ENCODE measurements at places on chromosomes 16 and 17.

DNA sequence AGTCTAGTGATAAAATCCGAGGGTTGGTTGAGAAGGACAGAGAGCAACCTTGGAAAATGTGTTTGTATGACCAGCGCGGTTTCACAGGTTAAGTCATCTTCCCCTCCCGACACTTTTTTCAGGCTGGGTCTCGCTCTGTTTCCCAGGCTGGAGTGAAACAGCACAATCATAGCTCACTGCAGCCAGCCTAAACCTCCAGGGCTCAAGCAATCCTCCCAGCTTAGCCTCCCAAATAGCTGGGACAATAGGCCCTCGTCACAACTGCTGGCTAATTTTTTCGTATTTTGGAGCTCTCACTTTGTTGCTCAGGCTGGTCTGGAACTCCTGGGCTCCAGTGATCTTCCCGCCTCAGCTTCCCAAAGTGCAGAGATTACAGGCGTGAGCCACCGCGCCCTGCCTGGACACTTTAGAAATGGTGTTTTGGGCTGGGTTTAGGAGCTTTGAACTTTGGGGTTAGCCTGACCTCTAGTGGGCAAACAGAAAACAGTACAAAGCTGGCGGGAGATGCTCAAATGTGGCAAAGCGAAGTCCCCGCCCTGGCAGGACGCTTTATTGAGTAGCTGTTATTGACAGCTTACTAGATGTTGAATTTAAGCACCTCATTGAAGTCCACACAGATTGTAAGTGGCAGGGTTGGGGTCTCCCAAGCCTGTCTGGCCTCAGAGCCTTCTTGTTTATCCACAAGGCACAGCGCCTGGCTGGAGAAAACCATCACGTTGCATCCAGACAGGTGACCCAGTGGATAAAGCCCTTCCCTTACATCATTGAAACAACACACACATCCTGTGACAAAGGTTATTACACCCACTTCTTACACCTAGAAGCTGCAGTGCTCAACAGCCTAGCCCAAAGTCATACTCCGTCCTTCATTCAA, 34.7 kb upstream of the RBBP6 start:
- DNase-seq: peak; percentile 67

DNA sequence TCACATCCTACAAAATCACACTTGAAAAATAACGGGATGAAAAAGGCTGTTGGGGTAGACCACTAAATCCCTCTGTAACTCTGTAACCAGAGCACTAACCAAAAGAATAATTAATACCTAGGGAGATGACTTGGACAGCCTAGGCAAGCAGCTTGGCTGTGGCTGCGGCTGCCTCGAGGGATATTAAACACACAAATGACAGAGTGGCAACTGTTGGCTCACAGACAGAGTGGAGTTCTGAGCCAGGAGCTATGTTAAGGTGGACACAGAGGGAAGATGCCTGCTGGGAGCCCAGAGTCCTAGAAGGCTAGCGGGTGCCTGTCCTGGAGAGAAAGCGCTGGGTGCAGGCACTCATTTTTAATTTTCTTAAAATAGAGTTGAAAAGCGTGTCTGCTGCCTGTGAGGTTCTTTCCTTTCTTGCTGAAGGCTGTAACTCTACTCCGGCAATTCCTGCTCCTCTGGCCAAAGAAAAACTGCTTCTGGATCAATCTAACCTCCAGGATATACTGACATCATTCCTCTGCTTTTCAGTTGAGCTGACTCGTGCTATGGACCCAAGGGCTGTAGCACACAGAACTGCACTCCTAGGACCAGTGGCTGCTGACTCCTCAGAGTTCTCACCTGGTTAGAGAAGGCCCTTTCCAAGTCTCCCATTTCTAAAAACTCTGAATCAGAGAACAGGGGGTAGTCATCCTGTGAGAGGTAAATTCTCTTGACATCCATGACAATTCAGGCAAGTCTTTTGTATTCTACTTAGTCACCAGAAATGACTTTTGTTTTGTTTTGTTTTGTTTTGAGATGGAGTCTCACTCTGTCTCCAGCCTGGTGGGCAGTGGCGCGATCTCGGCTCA, 147.9 kb downstream of the STX8 start:
- DNase-seq: no peak

GRCh38 chr17:8151641-8152111, 528 bp downstream of the PER1 start:
- DNase-seq: peak; percentile 54

GRCh38 chr17:82959242-82959930, 119.6 kb upstream of the ZNF750 start:
- DNase-seq: no peak

GRCh38 chr17:78879635-78880186, 23.3 kb downstream of the CEP295NL start:
- peak; percentile 47 for DNase-seq

DNA sequence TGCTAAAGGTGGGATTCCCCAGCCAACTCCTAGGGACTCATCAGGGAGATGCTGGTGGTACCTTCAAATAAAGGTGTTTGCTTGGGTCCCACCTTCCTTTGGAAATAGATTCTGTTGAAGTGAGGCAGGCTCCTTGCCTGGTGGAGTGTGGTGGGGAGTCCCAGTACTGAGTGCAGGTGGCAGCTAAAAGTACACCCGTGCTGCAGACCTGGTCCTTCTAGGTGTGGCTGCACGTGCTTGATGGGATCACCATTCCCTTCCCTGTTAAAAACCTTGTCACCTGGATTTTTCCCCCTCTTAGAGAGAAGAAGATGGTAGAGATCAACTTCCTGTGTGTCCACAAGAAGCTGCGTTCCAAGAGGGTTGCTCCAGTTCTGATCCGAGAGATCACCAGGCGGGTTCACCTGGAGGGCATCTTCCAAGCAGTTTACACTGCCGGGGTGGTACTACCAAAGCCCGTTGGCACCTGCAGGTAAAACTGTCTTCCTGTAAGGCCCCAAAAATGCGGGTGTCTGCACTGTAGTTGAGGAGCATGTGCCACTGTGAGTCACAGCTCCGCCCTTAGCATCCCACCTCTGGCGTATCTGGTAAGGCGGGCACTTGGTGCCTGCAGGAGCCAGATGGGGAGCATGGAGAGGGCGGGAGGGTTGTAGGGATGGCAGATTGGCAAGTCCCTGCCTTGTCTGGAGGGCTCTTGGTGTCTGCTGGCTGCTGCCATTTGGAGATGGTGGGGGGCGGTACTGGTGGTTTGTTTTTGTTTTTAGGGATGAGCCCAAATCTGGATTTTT, 34.0 kb downstream of the PLCD3 start:
- DNase-seq: no peak

- peak; percentile 85 for DNase-seq
These were observed 20.3 kb upstream of the NFATC3 start for GRCh38 chr16:68064791-68065365.

GRCh38 chr17:70787721-70788300, 618.5 kb downstream of the KCNJ2 start:
- DNase-seq: no peak

GRCh38 chr16:54128629-54129234, 157.9 kb downstream of the IRX3 start:
- DNase-seq: no peak

- peak; percentile 40 for DNase-seq
These were observed 685 bp upstream of the PSMD3 start for GRCh38 chr17:39979893-39980350.

DNA sequence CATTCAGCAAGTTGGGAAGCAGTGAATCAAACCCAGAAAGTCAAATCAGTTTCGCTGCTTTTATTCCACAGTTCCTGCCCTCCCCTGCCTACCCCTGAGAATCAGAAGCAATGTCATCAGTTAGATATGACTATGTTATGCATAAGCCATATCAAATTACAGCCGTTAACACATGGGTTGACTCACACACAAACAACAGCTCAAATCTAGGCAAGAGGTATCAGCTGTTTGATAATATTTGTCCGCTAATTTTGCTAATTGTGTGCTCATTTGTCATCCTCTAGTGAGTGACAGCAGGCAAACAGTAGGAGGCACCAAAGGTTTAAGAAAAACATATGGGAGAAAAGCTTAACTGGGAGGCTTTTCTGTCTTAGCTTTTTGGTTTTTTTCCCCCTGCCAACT, 327.4 kb upstream of the CCL2 start:
- no peak for DNase-seq

GRCh38 chr16:5603836-5604235, 506.2 kb upstream of the EEF2KMT start:
- no peak for DNase-seq

DNA sequence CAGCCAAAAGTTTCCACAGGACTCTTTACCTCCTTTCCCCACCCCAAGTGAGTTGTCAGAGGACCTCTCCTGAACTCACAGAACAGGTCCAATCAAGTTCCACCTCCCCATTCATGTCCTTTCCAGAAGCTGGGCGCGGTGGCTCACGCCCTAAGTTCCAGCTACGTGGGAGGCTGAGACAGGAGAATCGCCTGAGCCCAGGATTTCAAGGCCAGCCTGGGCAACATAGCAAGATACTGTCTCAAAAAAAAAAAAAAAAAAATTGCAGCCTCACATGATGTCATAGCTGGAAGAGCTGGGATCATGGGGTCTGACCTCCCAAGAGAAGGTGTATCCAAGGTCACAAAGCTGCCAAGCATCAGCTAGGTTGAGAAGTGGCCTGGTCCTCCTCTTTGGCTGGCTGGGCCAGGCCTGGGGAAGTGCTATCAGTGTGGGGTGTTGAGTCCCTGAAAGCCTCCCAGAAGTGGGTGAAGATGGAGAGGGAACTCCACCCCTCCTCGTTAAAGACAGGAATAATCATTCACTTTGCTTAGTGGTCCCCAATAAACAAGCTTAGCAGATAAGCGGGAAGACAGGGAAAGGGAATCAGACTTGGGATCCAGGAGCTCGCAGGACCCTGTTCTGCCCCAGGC, 5.5 kb upstream of the MNT start:
- no peak for DNase-seq

DNA sequence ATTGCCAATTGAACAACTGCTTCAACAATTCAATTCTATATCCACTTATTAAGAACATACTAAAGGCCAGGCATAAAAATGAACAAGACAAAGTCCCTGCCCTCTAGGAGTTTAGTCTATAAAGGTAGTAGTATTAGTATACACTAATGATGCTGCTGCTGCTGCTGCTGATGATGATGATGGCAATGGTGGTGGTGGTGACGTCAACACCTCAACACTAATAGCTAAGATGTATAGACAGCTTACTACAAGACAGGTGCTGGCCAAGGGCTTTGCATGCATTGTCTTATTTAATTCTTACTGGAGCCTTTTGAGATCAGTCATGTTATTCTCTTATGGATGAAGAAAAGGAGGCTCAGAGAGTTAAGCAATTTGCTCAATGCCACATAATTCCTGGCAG, 164.4 kb upstream of the ASIC2 start:
- DNase-seq: no peak

DNA sequence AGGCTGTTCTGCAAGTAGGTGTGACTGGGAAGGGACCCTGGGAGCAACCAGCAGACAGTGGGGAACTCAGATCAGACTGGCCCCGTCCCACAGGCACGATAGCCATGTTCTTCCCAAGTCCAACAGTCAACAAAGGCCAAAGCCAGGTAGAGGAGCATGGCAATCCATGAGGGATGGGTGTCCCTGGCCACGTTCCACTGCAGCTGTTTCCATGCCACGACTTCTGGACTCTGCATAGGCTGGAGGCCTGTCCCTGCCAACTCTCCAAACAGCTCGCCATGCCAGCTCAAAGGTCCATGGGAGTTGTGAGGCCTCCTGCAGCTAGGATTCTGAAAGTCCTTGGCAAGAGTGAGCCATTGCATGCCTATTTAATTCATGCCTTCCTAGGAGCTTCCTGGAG, 459.8 kb downstream of the CDH8 start:
- no peak for DNase-seq

DNA sequence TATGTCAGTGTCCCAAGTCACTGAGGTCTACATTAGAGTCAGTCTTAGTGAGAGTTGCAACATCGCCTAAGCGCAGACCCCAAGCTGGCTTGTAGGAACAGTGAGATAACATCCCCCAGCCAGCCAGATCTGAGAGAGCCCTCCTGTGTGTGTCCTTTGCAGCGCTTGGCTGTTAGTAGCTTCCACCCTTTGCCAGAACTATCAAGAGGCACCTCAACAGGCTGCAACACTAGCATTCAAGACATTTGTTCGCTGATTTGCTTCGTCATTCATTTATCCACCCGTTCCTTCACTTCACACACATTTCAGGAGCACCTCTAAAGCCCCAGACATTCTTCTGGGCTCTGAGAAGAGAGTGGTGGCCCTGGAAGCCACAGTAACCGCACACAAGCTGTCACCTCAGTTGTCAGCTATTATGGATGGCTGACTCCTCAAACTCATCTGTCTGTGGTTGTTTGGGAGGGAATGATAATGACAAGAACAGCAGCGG, 289.6 kb downstream of the WWOX start:
- DNase-seq: no peak

GRCh38 chr16:49548325-49548970, 174.8 kb downstream of the C16orf78 start:
- DNase-seq: no peak

GRCh38 chr17:81383504-81384421, 11.5 kb upstream of the BAHCC1 start:
- no peak for DNase-seq

DNA sequence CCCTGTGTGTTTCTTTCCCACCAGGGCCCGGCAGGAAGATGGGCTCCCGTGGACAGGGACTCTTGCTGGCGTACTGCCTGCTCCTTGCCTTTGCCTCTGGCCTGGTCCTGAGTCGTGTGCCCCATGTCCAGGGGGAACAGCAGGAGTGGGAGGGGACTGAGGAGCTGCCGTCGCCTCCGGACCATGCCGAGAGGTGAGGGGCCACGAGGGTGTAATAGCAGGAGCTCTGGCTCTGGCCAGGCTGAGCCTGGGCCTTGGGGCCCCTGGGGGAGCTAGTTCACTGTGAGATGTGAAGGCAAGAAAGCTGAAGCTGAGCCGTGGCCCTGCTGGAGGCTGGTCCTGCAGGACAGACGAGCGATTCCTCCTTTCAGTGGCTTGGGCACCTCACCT, 20.0 kb downstream of the C1QTNF1 start:
- DNase-seq: no peak

GRCh38 chr17:77645072-77646045, 313.1 kb upstream of the TNRC6C start:
- DNase-seq: peak; percentile 76

- no peak for DNase-seq
These were observed 101.2 kb downstream of the TTC19 start for GRCh38 chr17:16100737-16101400.

- DNase-seq: no peak
These were observed 538 bp downstream of the TM4SF5 start for GRCh38 chr17:4772235-4772613.

DNA sequence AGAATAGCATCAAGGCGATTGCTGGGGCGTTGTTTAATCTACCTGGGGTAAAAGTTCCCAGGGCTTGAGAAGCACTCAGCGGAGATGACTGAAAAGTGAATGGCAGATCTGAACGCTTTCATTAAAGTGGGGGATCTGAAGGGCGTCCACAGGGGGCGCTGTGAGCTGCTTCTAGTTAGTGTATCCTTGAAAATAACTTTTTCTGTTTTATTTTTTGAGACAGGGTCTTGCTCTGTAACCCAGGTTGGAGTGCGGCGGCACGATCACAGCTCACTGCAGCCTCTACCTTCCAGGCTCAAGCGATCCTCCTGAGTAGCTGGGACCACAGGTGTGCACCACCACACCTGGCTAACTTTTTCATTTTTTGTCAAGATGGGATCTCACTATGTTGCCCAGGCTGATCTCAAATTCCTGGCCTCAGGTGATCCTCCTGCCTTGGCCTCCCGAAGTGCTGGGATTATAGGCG, 360.4 kb downstream of the SEC14L1 start:
- DNase-seq: peak; percentile 60
